ENCODE measurements at places on chromosomes 11 and 22. TPM values are rescaled to one million over a fixed set of nuclear protein-coding genes. Genes with fewer than 3 reads are reported as not detected.

Gene TCIRG1
- total RNA-seq, result 286 TPM

Gene SAA1
- not detected for total RNA-seq

Gene OR10AG1
- total RNA-seq, result not detected

Gene CASP5
- not detected for total RNA-seq

Gene CCDC116
- 0.42 TPM for total RNA-seq

Gene SMTNL1
- not detected for total RNA-seq

- peaks cover 25% of the 10 kb centered on the region for H3K4me1 ChIP-seq
- H3K27ac ChIP-seq, result peak overlapping the region; percentile 88
- no peak overlapping the region for H3K4me3 ChIP-seq
- no peaks in the 10 kb centered on the region for H3K36me3 ChIP-seq
- peak; percentile 49 for DNase-seq
Measured at GRCh38 chr11:75174781-75175370, 24.0 kb downstream of the SLCO2B1 start.

DNA sequence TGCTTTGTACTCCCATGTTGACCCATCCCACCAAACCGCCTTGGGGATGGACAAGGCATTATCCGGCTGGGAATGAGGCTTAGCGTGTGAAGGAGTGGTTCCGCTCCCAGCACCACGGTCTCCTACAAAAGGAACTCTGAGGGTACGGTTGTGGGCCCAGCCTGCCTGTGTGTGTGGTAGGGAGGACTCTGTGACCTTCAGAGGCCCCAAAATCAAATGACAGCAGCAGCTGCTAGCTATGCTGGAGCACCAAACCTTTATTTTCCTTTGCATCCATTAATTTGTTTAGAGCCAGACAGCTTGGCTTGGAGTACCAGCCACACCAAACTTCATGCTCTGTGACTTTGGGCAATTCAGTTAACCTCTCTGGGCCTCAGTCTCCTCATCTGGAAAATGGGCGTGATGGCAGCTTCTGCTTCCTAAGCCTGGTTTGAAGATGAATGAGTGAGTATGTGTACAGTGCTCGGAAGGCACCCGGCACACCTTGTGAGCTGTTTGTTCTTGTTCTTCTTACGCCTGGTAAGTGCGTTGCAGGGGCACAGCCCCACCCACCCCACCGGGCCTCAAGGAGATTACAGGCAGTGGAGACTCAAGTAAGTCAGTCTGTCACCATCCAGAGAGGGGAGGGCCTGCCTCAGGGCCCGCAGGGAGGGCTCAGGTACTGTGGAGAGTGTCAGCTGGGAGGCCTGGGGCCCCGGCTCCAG lies 25.3 kb downstream of the MB start:
- H3K27ac ChIP-seq, result no peak overlapping the region
- DNase-seq, result no peak
- H3K4me3 ChIP-seq, result no peak overlapping the region
- H3K4me1 ChIP-seq, result no peaks in the 10 kb centered on the region
- H3K27me3 ChIP-seq, result no peaks in the 10 kb centered on the region

- H3K4me1 ChIP-seq, result peaks cover 5% of the 10 kb centered on the region
- no peak overlapping the region for H3K27ac ChIP-seq
- H3K36me3 ChIP-seq, result no peaks in the 10 kb centered on the region
- H3K27me3 ChIP-seq, result peaks cover 3% of the 10 kb centered on the region
- no peak overlapping the region for H3K4me3 ChIP-seq
Measured at GRCh38 chr11:112689851-112690250, 271.4 kb upstream of the NCAM1 start.

GRCh38 chr11:66877588-66878385 lies 20.9 kb downstream of the LRFN4 start:
- no peak for DNase-seq
- no peak overlapping the region for H3K27ac ChIP-seq
- H3K36me3 ChIP-seq, result no peaks in the 10 kb centered on the region
- H3K4me3 ChIP-seq, result no peak overlapping the region
- H3K4me1 ChIP-seq, result peaks cover 13% of the 10 kb centered on the region

DNA sequence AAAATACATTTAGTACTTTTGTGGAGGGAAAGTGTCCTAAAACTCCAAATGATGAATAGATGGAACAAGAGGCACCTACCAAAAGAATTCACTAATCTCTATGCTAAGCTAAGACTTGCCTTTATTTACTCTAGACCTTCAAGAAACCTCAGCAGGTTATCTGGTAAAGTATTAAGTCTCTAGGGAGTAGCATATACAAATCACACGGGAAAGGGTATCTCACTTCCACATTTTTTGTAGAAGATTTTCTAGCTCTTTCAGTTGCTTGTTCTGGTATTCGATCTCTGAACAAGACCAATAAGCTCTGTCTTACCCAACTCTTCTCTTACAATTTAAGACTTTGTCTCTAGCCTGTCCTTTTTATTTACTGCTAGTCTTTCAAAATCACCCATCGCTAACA lies 18.1 kb upstream of the CADM1 start:
- DNase-seq, result no peak
- no peaks in the 10 kb centered on the region for H3K4me1 ChIP-seq
- H3K36me3 ChIP-seq, result no peaks in the 10 kb centered on the region
- H3K4me3 ChIP-seq, result no peak overlapping the region

DNA sequence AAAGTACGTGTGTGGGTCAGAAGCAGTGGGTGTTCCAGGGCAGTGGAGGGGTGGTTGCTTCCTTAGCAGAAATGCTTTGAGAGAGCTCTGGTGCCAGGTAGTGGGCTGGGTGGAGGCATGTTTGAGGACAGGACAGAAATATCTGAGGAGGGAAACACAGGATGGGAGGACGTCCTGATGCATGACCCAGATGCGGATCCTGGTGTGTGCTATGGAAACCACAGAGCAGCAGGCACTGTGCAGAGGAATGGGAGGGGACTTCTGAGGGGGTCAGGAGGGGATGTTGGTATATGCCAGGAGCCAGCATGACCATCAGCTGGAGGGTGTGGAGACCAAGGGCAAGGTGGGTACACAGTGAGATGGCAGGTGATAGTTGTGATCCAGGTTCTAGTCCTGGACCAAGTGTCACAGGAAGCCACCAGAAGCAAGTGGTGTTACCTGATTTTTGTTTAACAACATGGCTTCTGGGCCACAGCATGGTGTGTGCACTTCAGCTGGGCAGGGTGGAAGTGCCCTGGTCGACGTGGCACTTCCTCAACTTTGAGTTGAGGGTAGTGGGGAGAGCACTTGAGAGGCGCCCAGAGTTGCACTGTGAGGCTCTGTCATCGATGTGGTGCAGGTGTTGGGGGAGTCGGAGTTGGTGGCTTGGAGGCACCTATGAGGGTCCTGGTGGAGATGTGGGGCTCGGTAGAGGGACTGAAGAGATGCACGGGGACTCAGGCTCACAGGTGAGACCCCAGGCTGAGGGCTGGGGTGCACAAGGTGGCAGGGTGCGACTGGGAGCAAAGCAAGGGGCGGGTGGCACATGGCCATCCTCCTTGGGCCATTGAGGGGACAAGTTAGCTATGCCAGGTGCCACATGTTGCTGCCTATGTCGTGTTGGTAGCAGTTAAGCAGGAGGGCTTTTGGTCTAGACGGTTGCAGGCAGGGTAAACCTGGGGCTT lies 7.5 kb downstream of the DGCR8 start:
- no peaks in the 10 kb centered on the region for H3K27me3 ChIP-seq
- DNase-seq, result no peak
- H3K27ac ChIP-seq, result no peak overlapping the region
- peaks cover 53% of the 10 kb centered on the region for H3K36me3 ChIP-seq
- peaks cover 35% of the 10 kb centered on the region for H3K4me1 ChIP-seq

DNA sequence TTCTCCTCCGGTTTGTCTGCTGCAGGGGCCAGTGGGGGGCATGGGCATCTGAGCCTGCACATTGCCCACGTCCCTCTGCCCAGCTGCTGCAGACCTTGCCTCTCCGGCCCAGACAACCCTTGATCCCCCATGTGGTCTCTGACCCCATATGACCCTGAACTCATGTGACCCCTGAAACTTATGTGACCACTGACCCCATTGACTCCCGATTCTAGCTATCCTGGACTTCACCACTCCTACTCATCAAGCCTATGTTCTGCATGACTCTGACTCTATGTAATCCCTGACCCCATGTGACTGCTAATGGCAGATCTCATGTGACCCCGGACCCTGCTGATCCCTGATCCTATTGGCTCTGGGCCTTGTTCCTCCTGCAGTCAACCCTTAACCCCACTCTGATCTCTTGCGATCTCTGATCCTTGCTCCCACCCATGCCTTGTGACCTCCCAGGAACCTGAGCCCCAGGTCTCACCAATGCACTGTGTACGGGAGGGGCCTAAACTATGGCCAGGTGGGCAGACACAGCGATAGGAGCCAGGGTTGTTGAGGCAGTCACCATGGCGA lies 5.7 kb downstream of the LTBP3 start:
- H3K27ac ChIP-seq, result peak overlapping the region; percentile 62
- H3K4me1 ChIP-seq, result peaks cover 77% of the 10 kb centered on the region
- peaks cover 26% of the 10 kb centered on the region for H3K36me3 ChIP-seq
- DNase-seq, result no peak

DNA sequence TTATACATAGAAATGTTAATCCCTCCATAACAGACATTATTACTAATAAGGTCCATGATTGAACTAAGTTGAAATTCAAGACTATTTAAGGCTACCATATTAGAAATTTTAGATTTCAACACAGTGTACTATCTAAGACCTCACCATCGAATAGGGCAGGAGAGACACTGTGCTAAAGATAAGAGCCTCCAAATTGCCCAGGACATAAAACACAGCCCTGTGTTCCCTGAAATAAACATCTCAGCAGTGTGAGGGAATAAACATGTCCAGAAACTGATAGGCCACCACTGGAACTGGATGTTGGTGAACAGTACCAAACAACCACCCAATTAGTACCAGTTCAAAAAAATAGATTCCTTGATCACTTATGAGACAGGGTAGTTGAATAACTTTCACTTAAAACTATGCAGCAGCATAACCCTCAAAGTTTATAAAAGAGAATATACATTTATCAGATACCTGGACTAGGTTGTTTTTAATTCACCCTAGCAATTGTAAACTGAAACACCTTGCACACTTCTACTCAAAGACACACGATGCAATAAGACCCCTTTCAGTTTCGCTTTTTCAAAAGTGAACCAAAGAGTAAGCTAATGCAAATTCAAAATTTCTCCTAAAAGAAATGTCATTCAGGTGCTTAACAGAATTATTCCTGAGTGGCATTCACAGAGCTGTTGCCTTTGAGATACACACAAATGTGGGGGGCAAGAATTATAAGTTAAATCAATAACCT lies 34.3 kb downstream of the USP28 start:
- peak overlapping the region; percentile 68 for H3K27ac ChIP-seq
- peaks cover 21% of the 10 kb centered on the region for H3K36me3 ChIP-seq
- DNase-seq, result no peak
- no peaks in the 10 kb centered on the region for H3K27me3 ChIP-seq
- H3K4me1 ChIP-seq, result peaks cover 15% of the 10 kb centered on the region
- H3K4me3 ChIP-seq, result peak overlapping the region; percentile 44

DNA sequence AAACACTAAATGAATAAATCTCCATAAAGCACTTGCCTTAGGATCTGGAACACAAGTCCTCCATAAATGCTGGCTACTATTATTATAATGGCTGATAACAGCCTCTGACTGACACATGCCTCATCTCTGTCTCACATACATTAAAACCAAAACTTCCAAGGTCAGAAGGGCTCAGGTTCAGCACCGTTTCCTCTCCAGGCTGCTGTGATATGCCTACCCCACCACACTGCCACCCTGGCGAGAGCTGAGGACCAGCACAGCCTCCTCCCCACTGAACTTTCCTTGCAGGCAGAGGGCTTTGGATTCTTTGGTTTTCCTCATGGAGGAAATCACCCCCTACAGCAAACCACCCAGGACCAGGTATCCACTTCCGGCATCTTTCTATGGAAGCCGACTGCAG lies 112.8 kb downstream of the ABTB2 start:
- peaks cover 11% of the 10 kb centered on the region for H3K27me3 ChIP-seq
- DNase-seq, result no peak
- H3K36me3 ChIP-seq, result peaks cover 3% of the 10 kb centered on the region
- no peak overlapping the region for H3K4me3 ChIP-seq
- H3K27ac ChIP-seq, result no peak overlapping the region
